ENCODE measurements at places on chromosomes 7 and 10.

DNA sequence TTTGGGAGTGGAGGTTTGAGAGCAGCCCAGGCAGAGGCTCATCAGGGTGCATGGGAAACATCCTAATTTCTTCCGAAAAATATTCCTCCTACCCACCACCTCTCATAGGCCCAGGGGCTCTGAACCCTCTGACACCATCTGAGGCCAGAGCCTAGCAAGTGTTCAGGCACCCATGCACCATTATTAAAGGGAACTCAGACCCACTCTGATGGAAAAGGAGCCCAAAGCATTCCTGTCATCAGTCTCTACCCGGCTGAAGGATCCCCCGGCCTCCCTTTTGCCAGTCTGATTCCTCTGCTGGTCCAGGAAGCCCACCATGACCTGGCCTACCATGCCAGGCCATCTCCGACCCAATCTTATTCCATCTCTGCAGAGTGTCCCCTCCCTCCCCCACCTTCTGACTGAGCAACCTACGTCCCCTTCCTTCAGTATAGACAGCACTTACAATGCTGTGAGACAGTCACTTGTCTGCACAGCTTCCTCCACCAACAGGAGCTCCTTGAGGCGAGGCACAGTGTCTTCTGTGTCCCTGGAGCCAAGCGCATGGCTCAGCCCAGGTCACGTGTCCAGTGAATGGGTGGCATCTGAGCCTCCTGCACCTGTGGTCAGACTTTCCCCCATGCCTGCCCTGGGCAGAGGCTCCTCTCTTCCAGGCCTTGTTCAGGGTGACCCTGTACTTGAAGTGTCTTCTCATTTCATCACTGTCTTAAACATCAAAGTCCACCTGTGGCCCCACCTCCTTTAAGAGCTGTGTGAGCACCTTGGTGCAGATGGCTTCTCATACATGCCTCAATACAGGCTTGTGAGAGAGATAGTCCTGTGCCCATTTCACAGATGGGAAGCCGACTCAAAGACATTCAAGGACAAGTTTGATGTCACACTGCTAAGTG is 889 bp upstream of the GPR15LG start:
- DNase-seq = peak; percentile 46

GRCh38 chr10:122492006-122492405 is 30.7 kb downstream of the HTRA1 start:
- no peak for DNase-seq

GRCh38 chr7:106484562-106484961 is 176.4 kb downstream of the CCDC71L start:
- DNase-seq = peak; percentile 87

DNA sequence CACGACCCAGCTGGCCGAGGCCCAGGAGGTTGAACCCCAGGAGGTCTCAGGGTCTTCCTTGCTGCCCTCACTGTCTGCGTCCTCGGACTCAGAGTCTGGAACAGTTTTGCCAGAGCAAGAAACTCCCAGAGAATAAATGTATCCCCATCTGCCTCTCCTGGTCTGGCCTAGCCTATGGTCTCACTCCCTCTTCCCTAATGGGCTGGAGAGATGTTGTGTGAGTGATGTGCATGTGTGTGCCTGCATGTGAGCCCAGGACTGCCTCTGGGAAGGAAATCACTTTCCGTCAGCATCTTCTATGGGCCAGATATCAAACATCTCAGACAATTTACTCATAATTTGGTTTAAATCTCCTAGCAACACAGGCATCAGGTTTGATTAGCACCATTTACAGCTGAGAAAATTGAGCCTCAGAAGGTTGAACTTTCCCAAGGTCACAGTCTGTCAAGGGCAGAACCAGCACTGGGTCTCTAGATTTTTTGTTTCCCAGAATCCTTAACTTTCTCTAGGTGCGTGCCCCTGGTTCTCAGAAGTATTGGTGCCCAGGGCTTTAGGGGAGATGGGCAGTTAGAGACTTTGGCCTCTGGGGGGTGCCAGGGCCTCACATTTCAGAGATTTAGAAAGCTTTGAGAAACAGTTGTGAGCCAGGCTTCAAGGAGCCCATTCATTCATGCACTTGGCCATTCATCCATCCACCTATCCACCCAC is 4.9 kb downstream of the TMEM270 start:
- peak; percentile 61 for DNase-seq

GRCh38 chr10:119737823-119738222 is 12.0 kb downstream of the INPP5F start:
- DNase-seq = peak; percentile 85

DNA sequence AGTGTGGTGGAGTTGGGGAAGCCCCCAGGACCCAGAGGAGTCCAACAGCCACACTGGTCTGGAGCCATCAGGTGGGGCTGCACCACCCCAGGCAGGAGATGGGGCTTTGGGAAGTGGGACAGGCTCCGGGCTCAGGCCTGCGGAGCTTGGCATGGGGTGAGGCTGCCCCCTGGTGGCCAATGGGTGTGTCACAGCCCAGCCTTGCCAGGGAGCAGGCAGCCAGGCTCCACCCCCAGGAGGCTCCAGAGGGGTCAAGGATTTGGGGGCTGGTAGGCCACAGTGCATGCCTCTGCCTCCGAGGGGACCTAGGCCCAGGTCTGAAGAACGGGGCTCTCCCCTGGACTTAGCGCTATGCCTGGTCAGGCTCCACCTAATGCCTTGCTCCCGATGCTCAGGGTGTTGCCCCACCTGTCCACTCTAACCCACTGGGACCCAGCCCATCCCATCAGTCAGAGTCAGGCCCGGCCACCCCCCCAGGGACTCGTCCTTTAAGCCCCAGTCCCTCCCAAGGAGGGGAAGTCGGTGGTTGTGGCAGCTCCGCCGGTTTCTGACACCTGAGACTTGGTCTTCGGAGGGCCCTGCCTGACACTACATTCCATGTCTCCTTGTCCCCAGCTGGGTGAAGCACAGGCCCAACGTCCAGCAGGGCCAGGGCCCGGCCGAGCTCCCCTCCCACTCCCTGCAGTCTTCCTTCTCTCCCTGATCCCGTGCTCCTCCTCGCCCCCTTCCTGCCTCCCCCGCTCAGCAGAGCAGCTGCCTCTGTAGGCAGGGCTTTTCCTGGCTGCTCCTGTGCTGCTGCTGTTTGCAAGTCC is 11.3 kb upstream of the SAMD8 start:
- DNase-seq = peak; percentile 68

- DNase-seq = no peak
Measured at GRCh38 chr7:24057243-24057642, 226.7 kb upstream of the NPY start.

- no peak for DNase-seq
Measured at GRCh38 chr10:62540389-62540788, 166.2 kb downstream of the ZNF365 start.

GRCh38 chr10:28946479-28946878 is 269.2 kb downstream of the BAMBI start:
- peak; percentile 28 for DNase-seq

- DNase-seq = no peak
Measured at GRCh38 chr7:71408271-71408670, 276.3 kb downstream of the GALNT17 start.

DNA sequence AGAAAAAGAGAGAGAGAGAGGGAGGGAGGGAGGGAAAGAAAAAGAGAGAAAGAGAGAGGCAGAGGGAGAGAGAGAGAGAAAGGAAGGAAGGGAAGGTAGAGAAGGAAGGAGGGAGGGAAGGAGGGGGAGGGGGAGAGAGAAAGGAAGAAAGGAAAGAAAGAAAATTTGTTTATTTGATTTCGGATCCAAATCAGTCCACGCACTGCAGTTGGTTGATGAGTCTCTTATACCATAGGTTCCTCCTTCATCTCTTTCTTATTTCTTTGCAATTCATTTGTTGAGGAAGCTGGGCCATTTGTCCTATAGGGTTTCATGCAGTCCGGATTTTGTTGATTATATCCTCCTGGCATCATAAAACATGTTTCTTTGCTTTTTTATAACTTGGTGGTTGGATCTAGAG is 34.4 kb downstream of the AIFM2 start:
- no peak for DNase-seq

DNA sequence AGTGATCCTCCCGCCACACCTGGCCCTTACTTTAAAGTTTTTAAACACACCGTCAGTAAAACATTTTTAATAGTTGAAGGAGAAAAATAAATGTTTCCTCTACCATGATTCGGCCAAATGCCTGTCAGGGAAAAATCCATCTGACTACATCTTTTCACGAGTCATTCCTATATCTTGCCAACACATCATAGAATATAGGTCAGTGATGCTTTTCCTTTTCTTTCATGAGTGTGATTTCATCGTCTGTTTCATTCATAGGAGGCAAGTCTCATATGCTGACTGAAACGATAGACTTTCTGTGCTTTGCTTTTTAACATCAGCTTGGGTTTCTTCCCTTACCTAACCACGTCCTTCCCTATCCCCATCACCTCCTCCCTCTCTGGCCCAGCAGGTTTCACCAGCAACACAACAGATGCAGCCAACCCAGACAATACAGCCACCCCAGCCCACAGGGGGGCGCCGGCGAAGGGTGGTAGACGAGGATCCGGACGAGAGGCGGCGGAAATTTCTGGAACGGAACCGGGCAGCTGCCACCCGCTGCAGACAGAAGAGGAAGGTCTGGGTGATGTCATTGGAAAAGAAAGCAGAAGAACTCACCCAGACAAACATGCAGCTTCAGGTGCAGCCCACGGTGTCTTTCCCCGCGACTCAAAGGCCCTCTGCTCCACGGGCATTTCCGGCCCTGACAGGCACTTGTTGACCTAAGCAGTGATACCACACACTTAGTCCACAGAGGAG is 149.2 kb downstream of the TRIL start:
- peak; percentile 46 for DNase-seq

DNA sequence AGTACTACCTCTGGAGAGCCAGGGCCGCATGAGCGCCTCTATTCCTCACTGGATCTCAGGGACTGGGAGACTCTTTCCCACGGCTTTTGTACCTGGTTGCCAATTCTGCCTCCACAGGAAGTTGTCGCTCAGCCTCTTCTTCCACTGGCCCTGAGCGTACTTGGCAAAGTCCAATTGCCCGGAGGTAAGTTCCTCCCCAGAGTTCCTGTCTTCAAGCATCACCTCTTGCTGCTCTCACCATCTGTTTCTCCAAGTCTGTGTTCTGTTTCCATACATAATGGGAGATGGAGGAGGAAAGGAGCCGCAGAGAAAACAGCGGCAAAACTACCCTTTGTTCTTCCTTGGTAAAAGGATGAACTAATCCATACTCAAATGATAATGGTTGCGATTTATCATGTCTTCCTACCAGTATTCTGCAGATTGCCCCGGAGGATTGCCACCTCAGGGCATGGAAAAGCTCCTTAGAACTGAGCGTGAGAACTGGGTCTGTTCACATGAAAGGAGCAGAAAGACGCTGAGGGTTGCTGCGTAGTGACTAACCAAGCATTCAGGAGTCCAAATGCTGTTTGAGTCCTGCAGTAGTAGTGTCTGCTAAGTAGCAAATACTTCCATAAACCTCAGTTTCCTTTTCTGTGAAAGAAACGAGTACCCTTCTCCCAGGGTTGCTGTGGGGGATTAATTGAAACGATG is 170.2 kb upstream of the GLI3 start:
- DNase-seq = no peak

DNA sequence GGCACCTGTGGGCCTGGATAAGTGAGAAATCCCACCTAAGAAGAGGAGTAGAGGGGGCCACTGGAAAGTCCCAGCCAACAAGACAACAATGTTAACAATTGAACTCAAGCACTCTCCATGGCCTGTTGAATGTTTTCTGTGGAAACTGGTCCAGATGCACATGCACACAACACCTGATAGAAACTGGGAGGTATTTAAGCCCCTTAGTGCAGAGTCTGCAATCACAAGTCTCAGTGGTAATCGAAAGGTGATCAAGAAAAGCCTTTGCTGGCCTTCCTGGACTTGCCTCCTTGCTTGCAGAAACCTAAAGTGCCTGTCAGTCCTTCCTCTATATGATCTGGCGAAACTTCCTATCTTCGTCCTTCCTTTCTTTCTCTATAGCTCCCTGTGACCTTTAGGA is 30.6 kb upstream of the HNRNPH3 start:
- DNase-seq = no peak

- DNase-seq = peak; percentile 30
Measured at GRCh38 chr7:14765731-14766130, 136.8 kb downstream of the DGKB start.

DNA sequence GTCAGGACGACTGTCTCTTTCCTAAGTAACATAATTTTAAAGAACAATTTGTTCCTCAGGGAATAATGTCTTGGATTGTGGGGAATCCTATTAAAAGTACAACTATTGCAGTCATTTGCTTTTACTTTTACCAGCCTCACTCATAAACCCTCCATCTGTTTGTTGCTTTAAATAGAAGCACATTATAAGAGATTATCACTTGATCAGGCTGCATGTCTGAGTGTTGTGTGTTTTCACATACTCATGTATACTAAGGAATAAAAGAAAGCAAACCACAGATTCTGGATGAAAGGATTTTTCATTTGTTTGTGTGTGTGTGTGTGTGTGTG is 1077.8 kb downstream of the KCNMA1 start:
- DNase-seq = no peak

DNA sequence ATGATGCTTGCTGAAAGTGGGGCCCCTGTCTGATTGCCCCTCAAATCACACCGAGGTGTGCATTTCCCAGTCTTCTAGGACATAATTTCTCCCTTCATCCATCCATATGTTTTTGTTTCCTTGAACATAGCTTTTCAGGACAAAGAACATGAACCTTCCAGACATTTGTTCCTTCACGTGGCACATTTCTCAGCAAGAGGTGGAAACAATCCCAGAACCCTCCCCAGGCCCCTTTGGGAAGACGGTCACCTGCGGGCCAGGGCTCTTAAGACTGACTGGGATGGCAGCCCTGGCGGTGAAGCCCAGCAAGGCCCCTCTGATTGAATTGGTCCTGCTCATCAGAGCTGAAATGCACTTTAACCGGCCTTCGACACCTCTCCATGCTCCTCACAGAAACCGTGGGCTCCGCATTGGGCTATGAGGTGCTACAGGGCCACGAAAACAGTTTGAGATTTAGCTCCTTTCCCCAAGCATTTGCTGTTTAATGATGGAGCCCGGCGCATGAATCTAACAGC is 522.5 kb upstream of the DPP6 start:
- no peak for DNase-seq

DNA sequence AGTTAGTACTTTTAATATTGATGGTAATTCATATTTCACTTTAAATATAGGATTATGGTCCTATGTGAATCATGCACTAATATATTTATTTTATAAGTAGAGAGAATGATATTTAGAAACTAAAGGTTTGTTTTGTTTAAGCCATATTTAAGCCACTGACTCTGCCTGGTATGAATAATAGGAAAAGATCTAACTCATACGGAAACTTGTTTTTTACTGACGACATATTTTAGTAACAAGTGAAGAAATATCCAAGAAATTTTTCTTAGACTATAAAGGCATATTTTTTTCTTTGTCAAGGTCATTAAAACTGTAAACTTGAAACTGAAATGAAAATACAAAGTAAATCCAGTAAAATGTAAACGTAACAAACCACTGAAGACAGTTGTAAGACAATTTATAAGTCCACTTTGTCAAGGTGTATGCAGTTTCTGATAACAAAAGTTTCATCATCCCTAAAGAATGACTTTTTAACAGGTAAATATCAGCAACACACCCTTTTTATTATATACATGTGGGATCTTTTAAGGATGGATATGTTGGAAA is 147.1 kb downstream of the PHF14 start:
- no peak for DNase-seq

DNA sequence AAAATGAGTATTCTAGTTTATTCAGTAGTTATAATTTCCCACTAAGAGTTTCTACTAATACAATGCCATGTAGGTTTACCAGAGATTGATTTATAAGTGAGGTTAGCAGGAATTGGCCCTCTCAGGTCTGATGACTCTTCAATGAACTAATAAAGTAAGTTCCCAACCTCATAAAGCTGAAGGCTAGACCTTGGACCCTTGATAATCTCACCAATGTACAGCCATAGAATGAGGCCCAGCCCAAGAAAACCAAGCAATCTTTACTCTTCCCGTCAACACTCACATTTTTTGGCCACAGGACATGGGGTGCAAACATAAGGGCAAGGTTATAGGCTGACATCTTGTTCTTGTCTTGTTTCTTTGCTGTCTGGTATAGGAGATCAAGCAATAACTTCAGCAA is 33.3 kb downstream of the ARHGAP19 start:
- DNase-seq = no peak
